Activated B cell treated with CpG ODN at 0.5 μM for 24 hours (primary cell): ENCODE measurements at places on chromosomes 7 and 10. TPM values are rescaled to one million over a fixed set of nuclear protein-coding genes. Genes with fewer than 3 reads are reported as not detected.

DNA sequence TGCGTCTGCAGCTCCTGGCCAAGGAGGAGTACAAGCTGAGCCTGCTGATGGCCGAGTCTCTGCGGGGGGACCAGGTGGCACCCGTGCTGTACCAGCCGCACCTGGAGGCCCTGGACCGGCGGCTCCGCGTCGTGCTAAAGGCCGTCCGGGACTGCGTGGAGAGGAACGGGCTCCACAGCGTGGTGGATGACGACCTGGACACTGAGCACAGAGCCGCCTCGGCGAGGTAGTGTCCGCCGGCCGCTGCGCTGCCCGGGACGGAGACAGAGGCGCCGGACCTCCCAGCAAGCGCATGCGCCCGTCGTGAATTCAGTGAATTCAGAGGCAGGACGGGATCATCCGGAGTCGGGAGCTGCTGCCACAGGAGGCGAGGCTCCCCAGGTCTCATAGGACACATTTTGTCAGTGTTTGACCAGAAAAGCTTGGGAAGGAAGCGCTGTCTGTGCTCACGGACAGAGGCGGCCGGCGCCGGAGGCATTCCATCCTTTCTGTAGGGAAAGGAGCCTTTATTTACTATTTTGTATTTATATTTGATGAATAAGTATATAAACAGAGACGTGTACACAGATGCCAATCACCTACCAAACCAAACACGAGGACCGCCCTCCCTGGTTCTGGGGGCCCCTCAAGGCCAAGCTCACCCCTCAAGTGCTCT is 30.1 kb upstream of the FOXL3 start:
- no peak for DNase-seq

DNA sequence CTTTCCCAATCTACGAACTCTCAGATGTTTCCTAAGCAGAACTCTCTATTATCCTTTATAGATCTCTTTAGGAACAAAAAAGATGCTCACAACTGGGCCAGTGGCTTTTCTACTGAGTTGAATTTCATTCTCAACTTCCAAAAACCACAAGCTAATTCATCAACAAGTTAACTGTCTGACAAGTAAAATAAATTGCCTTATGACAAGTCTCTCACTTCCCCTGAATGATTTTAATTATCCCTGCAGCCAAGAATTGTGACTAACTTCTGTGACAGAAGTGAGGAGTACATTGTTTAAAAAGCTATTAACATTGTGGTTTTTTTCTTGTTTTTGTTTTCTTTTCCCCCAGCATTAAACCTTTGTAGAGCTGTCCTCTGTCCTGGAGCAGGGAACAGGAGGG is 343.1 kb downstream of the HPSE2 start:
- no peak for DNase-seq

GRCh38 chr10:32929634-32930033 is 28.4 kb downstream of the ITGB1 start:
- DNase-seq = no peak

GRCh38 chr10:111023060-111023459 is 53.8 kb upstream of the ADRA2A start:
- no peak for DNase-seq

EGR2 gene
- total RNA-seq = 6.1 and 9.4 TPM in 2 replicates
